ENCODE measurements at places on chromosomes 2 and 18. TPM values are rescaled to one million over a fixed set of nuclear protein-coding genes. Genes with fewer than 3 reads are reported as not detected.

The GPAT2 gene
- total RNA-seq: 3.2 TPM

The OTOF gene
- total RNA-seq: 0.69 TPM

The DNAH6 gene
- 1.1 TPM for total RNA-seq

The TMEM150A gene
- 31.5 TPM for total RNA-seq

The SERPINB8 gene
- total RNA-seq: 24.6 TPM

The UGT1A7 gene
- total RNA-seq: not detected

The RASGRP3 gene
- 13.6 TPM for total RNA-seq

The GAREM1 gene
- 11.5 TPM for total RNA-seq

The USP37 gene
- 13.8 TPM for total RNA-seq

The EN1 gene
- not detected for total RNA-seq

The AP1S3 gene
- total RNA-seq: 16.8 TPM

The TSGA10 gene
- 7.6 TPM for total RNA-seq

The STPG4 gene
- total RNA-seq: not detected

The CXCR1 gene
- total RNA-seq: 5.3 TPM

The FSHR gene
- total RNA-seq: not detected

The SERPINB4 gene
- total RNA-seq: not detected

The AKAIN1 gene
- not detected for total RNA-seq

The NDUFS1 gene
- 65.7 TPM for total RNA-seq

The SIX2 gene
- not detected for total RNA-seq

The ATP5F1A gene
- 254 TPM for total RNA-seq

The ALLC gene
- not detected for total RNA-seq

The GRHL1 gene
- total RNA-seq: 2.7 TPM

The COL4A4 gene
- 36.1 TPM for total RNA-seq

The ERMN gene
- total RNA-seq: 0.32 TPM

The PXDN gene
- total RNA-seq: 58.4 TPM

The CD8B gene
- total RNA-seq: 2.1 TPM

The RRM2 gene
- 2.3 TPM for total RNA-seq

The LIMS2 gene
- total RNA-seq: 161 TPM

The MEP1B gene
- not detected for total RNA-seq

The CCBE1 gene
- 27.8 TPM for total RNA-seq

The C18orf54 gene
- 3.0 TPM for total RNA-seq
